ENCODE measurements at places on chromosomes 7 and 10. TPM values are rescaled to one million over a fixed set of nuclear protein-coding genes. Genes with fewer than 3 reads are reported as not detected.

MUC12 gene
- not detected for total RNA-seq

SLC26A4 gene
- 0.05 TPM for total RNA-seq

NRCAM gene
- 4.6 TPM for total RNA-seq

MORN4 gene
- 2.8 TPM for total RNA-seq

NXPH1 gene
- total RNA-seq, result not detected

DNA sequence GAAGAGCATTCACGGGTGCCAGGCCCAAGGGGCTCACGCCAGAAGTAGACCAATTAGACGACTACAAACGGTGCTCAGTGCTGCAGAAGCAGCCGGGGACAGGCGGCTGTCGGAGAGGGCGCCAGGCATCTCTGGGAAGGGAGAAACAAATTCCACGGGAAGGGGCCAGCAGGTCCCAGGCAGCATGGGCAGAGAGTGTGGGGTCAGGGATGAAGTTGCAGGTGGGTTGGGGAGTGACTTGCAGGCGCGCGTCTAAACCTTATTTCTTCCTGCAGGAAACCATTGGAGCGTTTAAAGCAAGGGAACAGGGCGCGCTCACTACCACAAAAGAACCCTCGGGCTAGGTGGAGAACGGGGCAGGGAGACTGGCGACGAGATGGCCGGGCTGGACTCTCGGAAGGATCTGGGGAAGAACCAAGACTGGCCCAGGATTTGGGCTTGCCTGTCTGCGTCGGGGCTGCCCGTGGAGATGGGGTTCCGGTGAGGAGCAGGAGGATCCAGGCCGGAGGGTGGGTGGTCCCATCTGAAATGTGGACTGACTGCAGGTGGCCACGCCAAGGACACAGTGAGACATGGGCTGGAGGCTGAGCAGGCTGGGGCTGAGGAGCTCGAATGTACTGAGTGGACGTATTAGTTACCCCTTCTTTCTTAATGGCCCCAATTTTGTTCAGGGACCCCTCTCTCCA lies 116.3 kb upstream of the DIP2C start:
- peaks cover 11% of the 10 kb centered on the region for H3K4me1 ChIP-seq
- H3K27me3 ChIP-seq, result no peaks in the 10 kb centered on the region
- no peak overlapping the region for H3K27ac ChIP-seq
- no peak overlapping the region for H3K4me3 ChIP-seq
- peaks cover 6% of the 10 kb centered on the region for H3K36me3 ChIP-seq

DNA sequence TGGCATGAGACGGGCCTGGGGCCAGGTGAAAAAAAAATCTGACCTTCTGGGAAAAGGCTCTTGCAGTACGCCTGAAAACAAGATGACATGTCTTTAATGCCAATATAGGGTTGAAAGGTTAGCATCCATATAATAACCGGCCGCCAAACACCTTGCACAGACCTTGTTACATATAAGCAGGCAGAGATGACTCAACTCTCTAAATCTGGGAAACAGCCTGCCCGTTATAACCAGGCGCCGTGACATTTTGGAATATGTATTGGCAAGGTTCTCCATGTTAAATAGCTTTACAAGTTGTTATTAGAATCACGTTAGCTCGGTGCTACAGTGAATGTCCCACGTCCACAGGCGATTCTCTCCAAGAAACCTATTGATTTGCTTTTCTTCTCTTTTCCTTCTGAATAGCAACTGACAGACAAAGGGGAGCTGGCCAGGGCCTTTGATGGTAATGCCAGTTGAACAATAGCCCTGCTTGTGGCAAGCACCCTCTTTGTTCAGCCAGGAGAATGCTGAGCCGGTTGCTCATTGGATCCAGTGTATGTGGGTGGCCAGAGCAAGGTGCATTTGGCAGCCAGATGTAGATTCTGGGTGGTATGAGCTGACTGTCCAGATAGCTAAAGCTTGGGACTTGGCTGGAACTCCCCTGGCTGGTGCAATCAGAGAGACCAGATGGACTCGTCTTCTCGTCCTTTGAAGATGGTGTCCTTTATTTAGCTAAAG lies 80.1 kb upstream of the AUTS2 start:
- H3K36me3 ChIP-seq, result no peaks in the 10 kb centered on the region
- no peak overlapping the region for H3K27ac ChIP-seq
- no peak for DNase-seq
- no peak overlapping the region for H3K4me3 ChIP-seq
- H3K27me3 ChIP-seq, result no peaks in the 10 kb centered on the region

DNA sequence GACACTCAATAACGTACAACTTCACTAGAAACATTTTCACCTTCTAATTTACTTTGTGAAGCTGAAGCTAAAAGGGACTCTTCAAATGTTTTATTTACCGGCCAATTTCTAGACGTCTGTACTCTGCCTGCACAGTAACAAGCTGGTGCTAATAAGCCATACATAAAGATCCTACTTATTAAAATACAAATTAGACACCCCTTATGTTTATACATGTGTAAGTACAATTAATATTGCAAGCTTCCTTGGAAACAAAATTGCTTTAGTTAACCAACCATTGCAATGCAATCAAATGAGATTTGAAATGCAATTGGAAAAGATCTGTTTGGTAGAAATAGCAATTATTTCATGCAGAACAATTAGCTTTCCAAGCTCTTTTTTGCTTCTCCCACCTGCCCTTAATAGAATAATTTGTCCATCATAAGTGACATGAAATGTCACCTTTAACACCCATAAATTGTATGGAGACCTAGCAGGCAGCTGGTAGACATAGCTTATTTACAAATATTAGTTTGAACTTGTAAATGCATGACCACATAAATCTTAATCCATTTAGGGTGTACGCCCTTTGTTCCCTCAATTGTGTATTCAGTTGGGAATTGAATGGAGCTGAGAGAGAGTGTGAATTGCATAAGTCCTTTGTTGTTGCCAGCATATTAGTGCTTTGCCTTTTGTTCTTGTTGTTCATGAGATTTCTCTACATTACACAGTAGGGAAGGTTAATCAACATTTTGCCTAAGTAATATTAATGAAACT lies 277.1 kb downstream of the CACNA2D1 start:
- no peak for DNase-seq
- no peaks in the 10 kb centered on the region for H3K27me3 ChIP-seq
- no peaks in the 10 kb centered on the region for H3K4me1 ChIP-seq

DNA sequence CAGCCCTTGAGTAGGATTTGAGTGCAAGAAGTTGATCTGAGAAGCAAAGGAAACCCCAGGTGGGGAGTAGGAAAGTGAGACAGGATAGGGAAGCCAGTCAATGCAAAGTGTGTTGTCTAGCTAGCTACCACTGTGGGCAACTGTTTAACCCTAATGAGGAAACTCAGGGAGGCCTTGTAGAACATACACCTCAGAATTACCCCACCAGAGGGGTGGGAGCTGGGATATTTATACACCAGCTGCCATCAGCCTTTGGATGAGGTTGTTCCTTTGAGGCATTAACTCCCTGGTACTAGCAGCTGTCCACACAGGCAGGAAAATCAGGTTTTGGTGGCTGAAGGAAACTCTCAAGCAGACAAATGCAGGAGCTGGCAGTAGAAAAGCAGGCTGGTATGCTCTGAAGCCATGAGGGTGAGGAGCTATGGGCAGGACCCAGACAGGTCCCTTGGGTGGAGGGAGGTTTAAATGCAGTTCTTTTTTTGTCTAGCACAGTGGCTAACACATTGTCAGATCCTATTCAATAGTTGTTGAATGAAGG lies 60.1 kb upstream of the ARID5B start:
- no peak overlapping the region for H3K27ac ChIP-seq
- DNase-seq, result no peak

DNA sequence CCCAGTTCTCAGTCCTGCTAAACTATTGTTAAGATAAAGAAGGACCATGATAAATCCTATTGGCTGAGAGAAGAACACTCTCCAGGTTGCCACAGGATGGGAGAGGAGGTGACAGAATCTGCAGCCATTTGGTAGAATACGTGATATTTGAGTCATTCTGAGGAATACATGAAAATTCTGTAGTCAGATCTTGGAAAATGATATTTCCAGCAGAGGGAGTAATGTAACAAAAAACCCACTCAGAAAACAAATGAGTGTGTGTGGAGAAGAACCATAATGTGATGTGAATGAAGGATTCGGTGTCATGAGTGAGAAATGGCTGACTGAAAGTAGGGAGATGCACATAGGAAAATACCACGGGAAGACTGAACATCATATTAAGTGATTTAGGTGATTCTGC lies 128.5 kb upstream of the PFKP start:
- no peaks in the 10 kb centered on the region for H3K4me1 ChIP-seq
- no peaks in the 10 kb centered on the region for H3K36me3 ChIP-seq
- no peak for DNase-seq
- no peak overlapping the region for H3K27ac ChIP-seq
- peaks cover 4% of the 10 kb centered on the region for H3K27me3 ChIP-seq

DNA sequence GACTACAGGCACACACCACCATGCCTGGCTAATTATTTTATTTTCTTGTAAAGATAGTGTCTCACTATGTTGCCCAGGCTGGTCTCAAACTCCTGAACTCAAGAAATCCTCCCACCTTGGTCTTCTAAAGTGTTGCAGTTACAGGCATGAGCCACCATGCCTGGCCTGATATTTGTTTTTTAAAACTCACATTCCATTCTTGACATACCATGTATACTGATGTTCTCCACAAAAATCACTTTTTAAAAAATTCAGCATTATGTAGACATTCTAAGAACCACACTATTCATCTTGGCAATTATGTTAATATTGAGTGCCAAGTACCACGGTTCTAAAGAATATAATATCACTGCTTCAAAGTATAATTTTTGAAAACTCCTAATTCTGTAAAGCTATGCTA lies 43.5 kb downstream of the IDE start:
- H3K4me3 ChIP-seq, result no peak overlapping the region
- no peaks in the 10 kb centered on the region for H3K27me3 ChIP-seq
- no peak for DNase-seq
- no peak overlapping the region for H3K27ac ChIP-seq
- no peaks in the 10 kb centered on the region for H3K4me1 ChIP-seq

DNA sequence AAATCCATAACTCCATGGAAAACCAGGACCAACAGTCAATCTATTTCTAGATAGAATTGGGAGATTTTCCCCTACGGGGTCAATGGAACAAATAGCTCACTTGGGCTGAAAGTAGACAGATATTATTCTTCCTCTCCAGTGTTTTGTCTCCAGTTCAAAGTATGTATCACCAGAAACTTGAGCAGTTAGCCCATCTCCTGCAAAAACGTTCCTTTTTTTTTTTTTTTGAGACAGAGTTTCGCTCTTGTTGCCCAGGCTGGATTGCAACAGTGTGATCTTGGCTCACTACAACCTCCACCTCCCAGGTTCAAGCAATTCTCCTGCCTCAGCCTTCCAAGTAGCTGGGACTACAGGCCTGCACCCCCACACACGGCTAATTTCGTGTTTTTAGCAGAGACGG lies 390.0 kb upstream of the AUTS2 start:
- no peaks in the 10 kb centered on the region for H3K36me3 ChIP-seq
- peak overlapping the region; percentile 23 for H3K27ac ChIP-seq
- H3K4me1 ChIP-seq, result peaks cover 15% of the 10 kb centered on the region
- no peaks in the 10 kb centered on the region for H3K27me3 ChIP-seq
- no peak overlapping the region for H3K4me3 ChIP-seq

Measured in B cell (primary cell).